ENCODE measurements at places on chromosomes 4 and X.

- no peak for DNase-seq
These were observed 239.1 kb downstream of the RASL11B start for GRCh38 chr4:53101191-53101581.

GRCh38 chr4:84146300-84146959 is 352.7 kb downstream of the NKX6-1 start:
- no peak for DNase-seq

GRCh38 chr4:26088433-26088928 is 174.5 kb downstream of the SMIM20 start:
- DNase-seq = no peak

GRCh38 chrX:153635788-153636668 is 11.0 kb upstream of the DUSP9 start:
- no peak for DNase-seq

- no peak for DNase-seq
These were observed 319.5 kb upstream of the AGA start for GRCh38 chr4:177761692-177762091.

- DNase-seq = no peak
These were observed 89.7 kb downstream of the PPEF1 start for GRCh38 chrX:18797141-18797540.

GRCh38 chr4:7630568-7631287 is 196.0 kb upstream of the PSAPL1 start:
- DNase-seq = no peak

- DNase-seq = no peak
These were observed 10.0 kb upstream of the PPA2 start for GRCh38 chr4:105483840-105484239.

- no peak for DNase-seq
These were observed 358.4 kb downstream of the ARHGAP24 start for GRCh38 chr4:85833302-85833701.

DNA sequence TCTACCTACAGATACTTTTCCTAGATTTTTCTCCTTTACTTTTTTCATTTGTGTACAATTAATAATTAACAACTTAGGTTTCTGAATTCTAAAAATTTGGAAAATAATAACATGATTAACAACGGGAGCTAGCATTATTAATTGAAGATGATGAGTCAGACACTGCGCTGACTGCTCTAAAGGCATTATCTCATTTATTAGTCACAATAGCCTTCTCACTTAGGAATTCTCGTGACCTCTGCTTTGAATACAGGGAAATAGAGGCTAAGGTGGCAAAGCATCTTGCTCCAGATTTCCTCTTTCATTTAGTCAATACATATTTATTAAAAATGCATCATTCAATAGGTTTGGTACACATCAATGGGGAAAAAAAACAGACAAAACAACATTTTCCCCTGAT is 441.3 kb downstream of the PCDH18 start:
- DNase-seq = no peak

- no peak for DNase-seq
These were observed 376.7 kb upstream of the MAOA start for GRCh38 chrX:43279341-43279808.

DNA sequence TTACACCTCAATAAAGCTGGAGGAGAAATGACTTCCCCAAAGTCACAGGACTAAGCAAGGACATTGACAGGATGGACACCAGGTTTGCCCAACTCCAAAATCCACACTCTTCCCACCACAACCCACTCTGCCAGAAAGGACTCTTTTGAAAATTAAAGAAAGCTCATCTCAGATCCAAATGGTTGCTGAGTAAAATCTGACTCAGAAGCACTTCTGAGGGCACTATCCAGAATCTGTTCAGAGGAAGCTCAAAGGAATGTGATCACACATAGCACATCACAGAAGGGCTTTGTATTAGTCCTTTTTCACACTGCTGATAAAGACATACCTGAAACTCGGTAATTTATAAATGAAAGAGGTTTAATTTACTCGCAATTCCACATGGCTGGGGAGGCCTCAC is 155.5 kb downstream of the RAB28 start:
- DNase-seq = no peak

DNA sequence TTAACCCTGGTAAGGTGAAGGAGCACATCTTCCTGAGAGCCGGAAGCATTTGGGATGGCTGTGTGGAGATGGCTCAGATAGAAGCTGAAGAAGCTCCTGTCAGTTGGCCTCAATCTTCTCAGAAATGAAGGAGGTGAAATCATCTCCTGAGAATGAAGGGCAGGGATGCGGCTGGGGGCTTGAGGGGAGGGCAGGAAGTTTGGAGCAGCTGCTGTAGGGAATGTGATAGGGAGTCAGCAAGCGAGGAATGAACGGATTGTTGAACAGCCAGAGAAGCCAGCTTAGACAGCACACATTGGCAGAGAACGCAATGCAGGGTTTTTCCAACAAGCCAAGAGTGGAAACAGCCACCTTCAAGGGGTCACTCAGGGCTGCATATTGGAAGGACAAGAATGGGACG is 10.0 kb downstream of the KCNE5 start:
- DNase-seq = no peak

DNA sequence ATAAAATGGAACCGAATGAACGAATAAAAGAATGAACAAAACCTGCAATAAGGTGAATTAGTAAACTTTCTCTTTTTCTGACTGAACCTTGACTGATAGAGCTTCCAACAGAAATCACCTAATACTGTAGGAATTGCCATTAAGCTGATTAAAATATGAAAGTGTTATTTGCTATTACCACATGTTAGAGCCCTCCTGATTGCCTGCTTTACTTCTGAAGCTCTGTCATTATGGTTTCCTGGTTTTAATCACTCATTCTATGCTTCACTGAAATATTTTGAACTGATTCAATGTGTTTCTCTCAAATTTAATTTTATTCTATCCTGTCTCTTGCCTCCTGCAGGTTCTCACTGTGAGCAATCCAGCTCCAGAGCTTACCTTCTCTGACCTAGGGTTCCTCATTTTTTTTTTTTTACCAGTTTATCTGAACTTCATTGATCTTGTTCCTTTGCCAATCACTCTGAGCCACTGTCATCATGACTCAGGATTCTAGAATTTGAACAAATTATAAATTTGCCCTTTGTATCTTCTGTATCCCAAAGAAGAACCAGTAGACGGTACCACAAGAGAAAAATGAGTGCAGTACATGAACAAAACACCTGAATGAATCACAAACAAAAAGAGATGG is 48.1 kb upstream of the UGT2B15 start:
- no peak for DNase-seq

- DNase-seq = no peak
These were observed 87.9 kb downstream of the CRLF2 start for GRCh38 chrX:1124531-1124930.

DNA sequence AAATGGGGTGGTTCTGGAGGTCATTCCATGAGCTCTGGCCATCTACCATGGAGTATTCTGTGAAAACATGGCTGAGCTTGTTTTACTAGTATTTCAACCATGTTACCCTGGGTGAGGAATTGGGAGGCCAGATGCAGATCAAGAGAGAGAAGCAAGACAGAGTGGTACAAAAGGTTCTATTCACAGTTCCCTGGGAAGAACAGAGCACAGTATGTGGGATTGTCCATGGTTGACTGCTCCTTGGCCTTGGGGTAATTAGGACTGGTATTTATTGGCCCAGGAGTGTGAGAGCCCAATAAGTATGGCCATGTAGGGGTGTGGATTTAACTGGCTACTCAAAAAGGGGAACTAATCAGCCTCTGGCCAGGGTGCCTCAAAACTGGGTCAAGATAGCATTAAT is 239.7 kb upstream of the GATB start:
- DNase-seq = no peak

DNA sequence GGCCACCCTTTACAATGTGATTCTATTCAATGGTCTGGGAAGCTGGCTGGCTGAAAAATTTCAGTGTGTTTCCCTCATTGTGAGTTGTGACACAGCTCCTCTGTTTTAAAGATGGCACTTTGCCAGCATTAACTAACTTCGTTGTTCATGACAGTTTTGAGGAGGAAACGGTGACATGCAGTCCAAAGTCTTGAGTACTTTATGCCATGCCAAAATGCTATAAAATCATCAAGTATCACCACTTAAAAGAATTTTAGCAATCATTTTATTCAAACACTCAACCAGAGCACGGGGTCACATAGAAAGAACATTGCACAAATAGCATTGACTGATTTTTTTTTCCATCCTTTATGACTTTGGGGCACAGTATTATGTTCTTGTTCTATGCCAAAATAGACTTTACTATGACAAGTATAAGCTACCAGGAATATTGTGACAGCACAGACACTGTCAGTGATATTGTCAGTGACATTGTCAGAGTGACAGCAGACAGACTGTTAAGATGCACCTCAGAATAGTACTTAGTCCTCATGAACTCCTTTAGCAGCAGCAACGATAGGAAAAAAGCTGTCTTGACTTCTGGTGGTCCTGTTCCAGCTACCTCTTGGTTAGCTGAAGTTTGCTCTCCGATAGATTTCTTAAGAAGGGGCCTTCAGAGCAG is 46.7 kb downstream of the CXCL13 start:
- no peak for DNase-seq

GRCh38 chr4:58760737-58761136 is 1650.6 kb upstream of the IGFBP7 start:
- DNase-seq = no peak

DNA sequence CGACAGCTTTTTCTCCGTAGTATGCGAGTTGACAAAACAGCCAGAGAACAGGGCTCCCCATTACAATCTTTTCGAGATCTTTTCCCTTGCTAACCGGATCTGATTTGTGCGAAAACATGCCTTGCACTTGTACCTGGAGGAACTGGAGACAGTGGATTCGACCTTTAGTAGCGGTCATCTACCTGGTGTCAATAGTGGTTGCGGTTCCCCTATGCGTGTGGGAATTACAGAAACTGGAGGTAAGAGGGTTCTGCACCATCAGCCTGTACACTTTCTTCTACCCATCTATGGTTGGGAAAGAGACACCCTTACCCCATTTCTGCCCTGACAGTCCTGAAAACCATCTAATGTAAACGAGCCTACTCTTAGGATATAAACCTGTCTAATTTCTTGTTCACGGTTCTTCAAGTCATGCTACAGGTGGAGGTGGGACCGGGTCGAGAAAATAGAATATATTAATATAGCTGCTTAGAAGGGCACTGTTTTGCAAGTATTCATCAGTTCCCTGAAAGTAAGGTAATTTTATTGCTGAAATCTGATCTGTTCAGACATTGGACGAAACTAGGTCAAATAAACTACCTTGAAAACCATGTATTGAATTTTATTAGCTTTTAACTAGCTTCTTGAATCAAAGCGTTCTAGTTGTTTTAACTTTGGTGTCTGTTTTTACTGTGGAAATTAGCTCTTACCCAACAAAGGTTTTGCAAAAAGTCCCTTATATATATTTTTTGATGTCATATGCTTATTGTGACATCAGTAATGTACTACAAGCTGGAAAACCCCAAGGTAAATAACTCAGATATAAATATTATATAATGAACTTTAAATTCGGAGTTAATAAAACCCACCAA is 869 bp downstream of the TMEM184C start:
- DNase-seq = no peak

DNA sequence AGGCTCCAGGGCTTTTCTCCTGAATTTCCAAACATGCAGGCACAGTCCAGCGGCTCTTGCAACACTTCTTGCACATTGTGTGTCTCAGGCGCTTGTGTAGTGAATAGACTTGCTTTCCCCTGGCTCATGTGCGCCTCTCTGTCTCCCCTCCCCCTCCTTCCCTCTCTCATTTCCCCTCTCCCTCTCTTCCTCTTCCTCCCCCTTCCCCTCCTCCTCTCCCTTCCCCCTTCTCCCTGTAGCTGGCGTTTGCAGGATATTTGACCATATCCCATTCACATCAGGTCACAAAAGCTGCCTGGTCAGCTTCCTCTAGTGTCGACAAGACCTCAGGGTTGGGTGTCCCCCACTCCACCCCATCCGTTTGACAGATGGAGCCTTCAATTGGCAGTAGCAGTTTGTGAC is 2.4 kb downstream of the CHST7 start:
- DNase-seq = peak; percentile 12

GRCh38 chr4:80005863-80006262 is 67.2 kb downstream of the ANTXR2 start:
- DNase-seq = peak; percentile 20

GRCh38 chr4:16206848-16207247 is 19.4 kb downstream of the TAPT1 start:
- no peak for DNase-seq

GRCh38 chr4:94407846-94408245 is 43.9 kb upstream of the PDLIM5 start:
- DNase-seq = no peak

Measured in T47D (cell line).